ENCODE measurements at places on chromosomes 2 and 18. TPM values are rescaled to one million over a fixed set of nuclear protein-coding genes. Genes with fewer than 3 reads are reported as not detected.

The UGT1A5 gene
- total RNA-seq, result not detected

The SPHKAP gene
- total RNA-seq, result 128 TPM

The COL4A3 gene
- 1.2 TPM for total RNA-seq

The ANKRD12 gene
- 55.4 TPM for total RNA-seq

The WDR33 gene
- 41.3 TPM for total RNA-seq

DNA sequence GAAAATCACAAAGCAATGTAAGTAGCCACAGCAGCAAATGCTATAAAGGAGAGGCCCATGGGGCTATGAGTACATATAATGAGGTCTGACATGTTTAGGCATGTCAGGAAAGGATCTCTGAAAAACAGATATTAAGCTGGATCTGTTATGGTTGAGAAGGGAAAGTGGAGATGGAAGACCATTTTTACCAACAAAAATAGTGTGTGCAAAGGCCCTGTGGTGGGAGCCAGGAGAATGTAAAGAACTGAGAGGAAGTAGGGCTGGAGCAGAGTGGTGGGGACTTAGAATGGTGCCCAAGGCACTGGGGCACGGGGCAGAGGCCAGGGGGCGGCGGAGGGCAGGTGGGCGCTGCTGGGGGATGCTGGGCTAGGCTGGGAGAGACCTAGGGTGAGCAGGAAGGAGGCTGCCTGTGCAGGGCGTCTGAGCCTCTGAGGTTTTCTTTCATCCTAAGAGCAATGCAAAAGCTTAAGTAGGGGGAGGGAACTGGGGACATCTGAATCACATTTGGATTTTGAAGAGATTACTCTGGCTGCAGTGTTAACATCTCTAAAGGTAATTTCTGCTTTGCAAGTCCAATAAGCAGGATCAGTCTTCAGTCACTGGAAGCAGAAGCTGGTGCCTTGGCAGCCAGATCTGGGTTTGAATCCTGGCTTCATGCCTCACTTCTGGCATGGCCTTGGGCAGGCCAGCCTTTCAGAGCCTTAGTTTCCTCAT, 4.9 kb upstream of the AGFG1 start:
- no peaks in the 10 kb centered on the region for H3K36me3 ChIP-seq
- H3K27me3 ChIP-seq, result no peaks in the 10 kb centered on the region
- peaks cover 29% of the 10 kb centered on the region for H3K4me1 ChIP-seq
- no peak overlapping the region for H3K27ac ChIP-seq
- no peak for DNase-seq
- H3K4me3 ChIP-seq, result no peak overlapping the region

DNA sequence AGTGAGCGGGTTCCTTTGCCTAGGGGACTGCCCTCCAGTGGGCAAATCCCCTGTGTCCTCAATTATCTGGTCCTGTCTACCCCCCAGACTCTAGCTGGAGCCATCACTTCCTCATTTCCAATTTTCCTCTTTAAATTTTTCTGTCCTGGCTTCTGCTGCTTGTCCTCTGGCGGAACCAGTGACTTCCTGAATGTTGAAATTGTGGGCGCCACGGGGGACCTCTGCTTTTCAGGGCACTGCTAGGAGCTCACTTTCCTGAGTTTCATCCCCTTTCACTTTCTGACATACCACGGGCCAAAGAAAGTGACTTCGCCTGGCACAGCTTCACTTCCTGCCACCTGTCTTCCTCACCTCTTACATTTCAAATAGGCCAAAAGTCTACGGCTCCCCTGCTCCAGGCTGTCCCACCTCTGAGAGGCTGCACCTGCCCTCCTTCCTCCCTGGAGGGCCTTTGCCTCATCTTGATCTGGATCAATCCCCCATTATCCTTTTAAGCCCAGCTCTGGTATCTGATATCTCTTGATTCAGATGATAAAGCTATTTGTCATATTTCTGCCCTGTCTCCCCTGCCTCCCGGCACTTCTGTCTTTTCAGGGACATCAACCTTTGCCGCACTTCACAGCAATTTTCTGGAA, 1.4 kb upstream of the MARCO start:
- H3K36me3 ChIP-seq, result no peaks in the 10 kb centered on the region
- H3K4me3 ChIP-seq, result no peak overlapping the region
- DNase-seq, result peak; percentile 17
- H3K4me1 ChIP-seq, result no peaks in the 10 kb centered on the region
- peaks cover 5% of the 10 kb centered on the region for H3K27me3 ChIP-seq

GRCh38 chr2:69701100-69701945, 40.6 kb upstream of the ANXA4 start:
- no peaks in the 10 kb centered on the region for H3K27me3 ChIP-seq
- DNase-seq, result no peak
- H3K36me3 ChIP-seq, result no peaks in the 10 kb centered on the region

GRCh38 chr2:230230496-230231200, 5.1 kb downstream of the SP140 start:
- no peak overlapping the region for H3K27ac ChIP-seq
- no peak overlapping the region for H3K4me3 ChIP-seq
- H3K36me3 ChIP-seq, result no peaks in the 10 kb centered on the region
- no peak for DNase-seq
- no peaks in the 10 kb centered on the region for H3K27me3 ChIP-seq

Measured in heart right ventricle (tissue), 16 donors.